Hepatic stellate cell (primary cell): ENCODE measurements at places on chromosomes 6 and 20.

- DNase-seq = no peak
These were observed 2.2 kb downstream of the HMGA1 start for GRCh38 chr6:34238585-34239499.

- peak; percentile 70 for DNase-seq
These were observed 2.5 kb downstream of the RSPO3 start for GRCh38 chr6:127120787-127121636.

DNA sequence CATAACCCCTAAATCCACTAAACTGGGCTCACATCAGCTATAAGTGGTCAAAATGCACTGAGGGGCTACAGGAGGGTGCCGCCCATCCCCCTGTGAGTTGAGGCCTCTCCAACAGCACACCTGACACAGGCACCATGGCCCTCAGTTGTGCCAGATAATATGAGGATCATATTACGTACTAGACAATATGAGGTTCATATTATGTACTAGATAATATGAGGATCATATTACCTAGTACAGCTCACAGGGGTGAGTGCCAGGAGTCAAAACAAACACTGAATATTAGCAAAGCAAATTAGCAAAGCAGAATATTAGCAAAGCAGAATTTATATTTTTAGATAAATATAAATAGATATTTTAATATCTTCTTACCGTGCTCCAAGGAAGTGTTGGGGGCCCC, 35.3 kb downstream of the CD24 start:
- no peak for DNase-seq

DNA sequence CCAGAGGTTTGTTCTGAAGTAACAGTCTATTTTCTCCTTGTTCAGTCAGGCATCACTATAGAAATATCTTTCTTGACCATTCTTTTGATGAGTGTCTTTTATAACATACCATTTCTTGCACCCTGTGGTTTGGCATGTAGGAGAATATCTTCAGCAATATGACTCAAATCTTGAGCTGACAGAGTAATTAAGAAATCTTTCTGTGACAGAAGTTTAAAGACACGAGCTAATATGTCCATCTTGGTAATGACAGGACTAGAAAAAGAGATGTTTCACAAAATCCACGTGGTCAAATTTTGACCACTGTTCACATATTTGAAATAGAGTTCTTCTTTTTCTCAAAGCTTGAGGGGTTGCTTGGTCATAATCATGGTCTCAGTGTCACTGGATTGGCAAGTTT, 149.9 kb downstream of the MYB start:
- DNase-seq = no peak

DNA sequence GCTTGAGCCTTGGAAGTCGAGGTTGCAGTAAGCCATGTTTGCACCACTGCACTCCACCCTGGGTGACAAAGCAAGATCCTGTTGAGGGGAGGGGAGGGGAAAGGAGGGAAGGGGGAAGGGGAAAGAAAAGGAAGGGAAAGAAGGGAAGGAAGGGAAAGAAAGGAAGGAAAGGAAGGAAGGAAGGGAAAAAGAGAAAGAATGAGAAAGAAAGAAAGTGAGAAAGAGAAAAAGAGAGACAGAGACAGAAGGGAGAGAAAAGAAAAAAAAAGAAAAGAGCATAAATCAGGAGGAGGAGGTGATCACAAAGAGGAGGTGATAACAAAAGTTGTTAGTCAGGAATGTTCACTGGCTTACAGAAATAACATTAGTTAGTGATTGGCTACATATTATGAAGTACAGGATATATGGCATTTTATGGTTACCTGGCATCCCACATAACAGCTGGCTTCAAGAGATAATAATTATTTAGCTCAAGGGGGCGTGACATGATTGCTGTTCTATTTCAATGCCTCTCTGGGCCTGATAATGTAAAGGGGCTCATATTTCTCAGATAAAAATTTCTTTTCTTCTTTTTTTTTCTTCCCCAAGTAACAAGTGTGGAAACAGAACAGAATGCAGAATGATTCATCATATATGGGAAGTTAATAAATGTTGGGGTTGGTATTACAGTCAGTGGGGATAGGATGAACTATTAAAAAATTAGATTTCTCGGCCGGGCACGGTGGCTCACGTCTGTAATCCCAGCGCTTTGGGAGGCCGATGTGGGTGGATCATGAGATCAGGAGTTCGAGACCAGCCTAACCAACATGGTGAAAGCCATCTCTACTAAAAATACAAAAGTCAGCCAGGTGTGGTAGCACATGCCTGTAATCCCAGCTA, 27.1 kb downstream of the SAMHD1 start:
- no peak for DNase-seq

DNA sequence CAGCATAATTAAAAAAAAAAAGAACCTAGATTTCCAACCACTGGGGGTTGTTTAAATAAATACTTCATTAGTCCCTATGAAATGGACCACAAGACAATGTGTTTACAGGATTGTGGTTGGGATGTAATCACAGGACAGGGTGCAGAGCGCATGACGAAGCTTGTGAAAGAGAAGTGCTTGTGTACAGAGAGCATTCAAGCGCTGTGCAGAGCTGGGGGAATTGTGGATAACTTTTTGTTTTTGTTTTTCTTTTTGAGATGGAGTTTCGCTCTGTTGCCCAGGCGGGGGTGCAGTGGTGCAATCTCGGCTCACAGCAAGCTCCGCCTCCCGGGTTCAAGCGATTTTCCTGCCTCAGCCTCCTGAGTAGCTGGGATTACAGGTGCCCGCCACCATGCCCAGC, 22.3 kb downstream of the LAMA5 start:
- DNase-seq = no peak

DNA sequence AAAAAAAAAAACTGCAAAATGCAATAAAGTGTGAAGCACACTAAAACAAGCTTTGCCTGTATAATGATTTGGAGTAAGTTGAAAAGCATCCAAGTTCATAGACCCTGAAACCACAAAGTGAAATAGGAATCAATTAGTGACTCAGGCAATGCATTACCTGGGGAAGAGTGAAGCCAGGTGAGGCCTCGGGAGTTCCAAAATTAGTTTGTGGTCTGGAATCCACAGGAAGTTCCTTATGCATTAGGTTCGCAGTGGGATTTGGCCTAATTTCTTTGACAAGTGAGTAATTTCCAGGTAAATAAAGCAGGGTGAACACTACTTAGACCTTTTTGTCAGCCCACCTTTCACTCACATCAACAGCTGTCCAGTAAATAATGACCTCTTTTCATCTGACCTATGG, 490.8 kb downstream of the CBLN4 start:
- DNase-seq = no peak

DNA sequence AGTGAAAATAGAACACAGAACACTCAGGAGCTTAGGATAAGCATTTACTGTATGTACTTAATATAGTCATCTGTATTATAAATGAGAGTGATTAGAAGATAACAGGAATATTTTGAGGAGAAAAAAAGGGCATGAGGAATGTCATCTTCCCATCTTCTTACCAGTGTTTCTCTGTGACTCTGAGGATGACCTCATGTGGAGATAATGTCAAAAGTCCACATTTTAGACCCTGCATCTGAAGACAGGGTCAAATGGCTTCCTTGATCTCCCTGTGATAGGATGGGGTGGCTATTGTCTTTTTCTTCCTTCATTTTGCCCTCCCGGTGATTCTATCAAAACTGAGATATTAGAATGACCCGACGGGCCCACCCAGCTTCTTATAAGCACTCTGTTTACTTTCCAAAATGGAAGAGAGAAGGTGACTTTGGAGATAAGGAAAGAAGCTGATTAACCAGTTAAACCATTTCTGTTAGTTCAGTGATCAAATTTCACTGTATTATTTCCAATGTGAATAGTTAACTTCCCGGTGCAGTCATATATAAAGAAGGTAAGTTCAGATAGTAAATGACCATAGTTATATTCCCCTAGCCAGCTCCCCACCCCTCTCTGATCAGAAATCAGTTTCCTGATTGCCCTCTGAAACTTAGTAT, 115.7 kb upstream of the SALL4 start:
- DNase-seq = no peak

- DNase-seq = no peak
These were observed 95.1 kb upstream of the IYD start for GRCh38 chr6:150273457-150274309.

GRCh38 chr6:7115543-7116231, 7.9 kb downstream of the RREB1 start:
- no peak for DNase-seq

DNA sequence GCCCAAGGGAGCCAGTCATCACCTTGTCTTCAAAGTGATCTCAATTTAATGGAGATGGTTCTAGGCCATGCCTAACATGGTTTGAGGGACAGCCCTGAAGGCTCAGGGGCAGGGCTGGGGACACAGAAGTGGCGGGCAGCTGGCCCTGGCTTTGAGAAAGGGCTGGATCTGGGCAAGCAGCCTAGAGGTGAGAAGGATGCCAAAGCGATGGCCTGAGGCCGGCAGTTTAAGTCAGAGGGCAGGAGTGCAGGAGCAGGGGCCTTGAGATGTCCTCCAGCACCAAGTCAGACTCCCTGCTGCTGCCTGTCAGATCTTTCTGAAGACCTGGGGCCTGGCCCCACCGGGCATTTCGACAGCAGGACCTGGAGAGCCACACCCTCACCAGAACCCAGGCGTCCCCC, 28.4 kb upstream of the APMAP start:
- DNase-seq = no peak

- no peak for DNase-seq
These were observed 55.7 kb upstream of the NKX2-2 start for GRCh38 chr20:21569586-21569985.

- DNase-seq = no peak
These were observed 1.7 kb downstream of the ARG1 start for GRCh38 chr6:131574686-131575085.

- DNase-seq = no peak
These were observed 101.5 kb downstream of the RPP40 start for GRCh38 chr6:4902363-4902762.

GRCh38 chr6:38349795-38350194, 289.9 kb downstream of the BTBD9 start:
- peak; percentile 76 for DNase-seq

GRCh38 chr6:128327890-128328289, 192.5 kb downstream of the PTPRK start:
- DNase-seq = peak; percentile 2

DNA sequence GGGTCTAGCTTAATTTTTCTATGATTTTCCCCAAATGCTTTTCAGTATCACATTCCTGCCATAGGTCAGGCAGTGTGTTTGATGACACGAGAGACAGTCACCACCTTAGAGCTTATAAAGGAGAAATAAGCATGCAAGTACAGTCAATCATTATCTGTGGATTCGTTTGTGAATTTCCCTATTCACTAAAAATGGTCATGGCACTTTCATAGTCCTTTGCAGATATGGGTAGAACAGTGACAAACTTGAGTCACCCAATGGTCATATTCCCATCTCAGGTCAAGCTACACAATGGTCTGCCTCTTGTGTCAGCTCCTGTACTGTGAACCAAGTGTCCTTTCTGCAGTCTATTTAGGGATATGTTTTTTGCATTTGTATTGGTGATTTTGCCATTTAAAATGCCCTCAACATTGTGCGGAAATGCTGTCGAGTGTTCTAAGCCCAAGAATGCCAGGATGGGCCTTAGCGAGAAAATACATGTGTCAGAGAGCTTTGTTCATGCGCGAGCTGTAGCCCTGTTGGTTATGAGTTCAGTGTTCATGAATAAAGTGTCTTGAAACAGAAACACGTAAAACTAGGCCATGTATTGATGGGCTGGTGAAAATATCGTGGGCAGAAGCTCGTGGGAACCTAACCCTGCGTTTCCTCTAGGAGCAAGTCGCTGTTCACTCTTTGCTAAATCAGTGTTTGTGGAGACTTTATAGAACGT, 19.8 kb downstream of the SUMO4 start:
- DNase-seq = no peak

- DNase-seq = peak; percentile 31
These were observed 69.5 kb upstream of the SULF2 start for GRCh38 chr20:47854687-47855212.

DNA sequence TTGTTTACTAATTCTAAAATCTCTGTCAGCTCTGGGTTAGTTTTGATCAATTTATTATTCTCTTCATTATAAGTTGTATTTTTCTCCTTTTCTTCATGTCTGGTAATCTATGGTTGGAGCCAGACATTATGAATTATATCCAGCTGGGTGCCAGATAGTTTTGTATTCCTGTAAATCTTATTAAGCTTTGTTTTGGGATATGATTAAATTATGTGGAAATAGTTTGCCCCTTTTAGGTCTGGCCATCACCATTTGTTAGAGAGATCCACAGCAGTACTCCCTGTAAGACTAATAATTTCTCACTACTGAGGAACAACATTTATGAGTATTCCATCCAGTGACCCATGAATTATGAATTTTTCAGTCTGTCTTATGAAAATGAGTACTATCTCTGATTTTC, 20.9 kb upstream of the SLC17A1 start:
- no peak for DNase-seq

- DNase-seq = no peak
These were observed 3.7 kb downstream of the PRSS16 start for GRCh38 chr6:27251112-27251605.

- no peak for DNase-seq
These were observed 115.6 kb upstream of the HCRTR2 start for GRCh38 chr6:55058682-55059081.

GRCh38 chr20:4281258-4282055, 266.1 kb upstream of the RNF24 start:
- no peak for DNase-seq

DNA sequence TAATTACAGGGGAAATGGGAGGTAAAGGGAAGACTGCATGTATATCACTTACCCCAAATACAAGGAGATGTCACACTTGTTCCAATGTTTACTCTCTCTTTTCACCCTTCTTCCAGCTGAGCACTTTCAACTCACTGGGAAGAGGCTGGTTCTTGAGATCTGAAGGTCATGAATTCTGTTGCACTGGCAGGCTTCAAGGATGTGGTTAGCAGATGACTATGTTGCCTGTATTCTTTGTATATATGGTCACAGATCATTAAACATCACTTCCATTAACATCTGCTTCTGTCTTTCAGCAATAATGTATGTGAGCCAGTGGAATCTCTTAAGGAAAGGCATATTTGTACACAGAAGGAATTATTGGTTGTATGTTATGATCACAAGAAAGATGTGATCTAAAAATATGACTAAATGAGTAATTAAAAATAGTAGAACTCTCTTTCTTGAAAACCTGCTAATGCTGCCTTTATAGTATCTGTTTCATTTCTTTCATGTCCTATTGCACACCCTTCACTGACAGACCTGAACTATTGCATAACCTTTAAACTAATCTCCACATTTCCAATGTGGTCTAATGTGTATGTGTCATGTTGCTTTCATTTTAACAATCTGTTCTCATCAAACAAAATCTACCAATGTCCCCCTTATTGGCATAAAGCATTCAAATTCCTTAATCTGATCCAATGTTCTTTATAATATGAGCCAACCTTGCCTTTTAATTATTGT, 131.4 kb upstream of the EPHA7 start:
- no peak for DNase-seq

DNA sequence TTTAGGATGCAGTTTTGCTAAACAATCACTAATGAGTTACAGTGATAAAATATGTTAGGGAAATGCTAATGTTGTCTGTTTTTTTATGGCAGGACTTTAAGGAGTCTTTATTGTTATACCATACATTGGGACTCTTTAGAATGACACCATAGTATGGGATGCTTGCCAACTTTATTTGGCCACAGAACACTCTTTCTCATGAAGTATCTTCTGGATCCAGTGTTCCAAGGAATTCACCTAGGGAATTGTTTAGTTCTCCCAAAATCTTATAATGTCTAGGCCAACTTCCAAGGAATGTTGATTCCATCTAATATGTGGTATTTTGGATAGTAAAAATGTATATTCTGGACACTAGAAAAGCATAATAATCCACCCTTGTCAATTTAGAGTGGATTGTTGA, 3.3 kb downstream of the RIN2 start:
- no peak for DNase-seq

- no peak for DNase-seq
These were observed 501.2 kb downstream of the MMUT start for GRCh38 chr6:48961781-48962415.
